HFF-Myc (cell line): ENCODE measurements at places on chromosomes 1 and 21.

GRCh38 chr1:206106328-206107167 lies 10.6 kb downstream of the AVPR1B start:
- DNase-seq: peak; percentile 61

DNA sequence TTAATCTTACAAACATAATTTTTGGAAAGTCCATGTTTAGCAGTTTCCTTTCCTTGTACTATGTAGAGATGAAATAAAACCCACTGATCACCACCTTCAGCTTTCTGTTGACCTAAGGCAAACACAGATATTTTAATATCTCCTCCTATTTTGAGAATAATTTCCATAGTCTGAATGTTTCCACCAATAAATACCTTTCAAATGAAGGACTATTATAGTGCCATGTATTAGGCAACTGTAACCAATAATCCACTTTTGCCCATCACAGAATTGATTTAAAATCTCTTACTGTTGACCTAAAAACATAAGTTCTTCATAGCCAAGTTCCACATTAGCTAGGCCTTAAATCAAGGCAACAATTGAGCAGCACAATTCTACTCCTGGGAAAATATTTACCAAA lies 1.8 kb downstream of the CDC42BPA start:
- DNase-seq: no peak

DNA sequence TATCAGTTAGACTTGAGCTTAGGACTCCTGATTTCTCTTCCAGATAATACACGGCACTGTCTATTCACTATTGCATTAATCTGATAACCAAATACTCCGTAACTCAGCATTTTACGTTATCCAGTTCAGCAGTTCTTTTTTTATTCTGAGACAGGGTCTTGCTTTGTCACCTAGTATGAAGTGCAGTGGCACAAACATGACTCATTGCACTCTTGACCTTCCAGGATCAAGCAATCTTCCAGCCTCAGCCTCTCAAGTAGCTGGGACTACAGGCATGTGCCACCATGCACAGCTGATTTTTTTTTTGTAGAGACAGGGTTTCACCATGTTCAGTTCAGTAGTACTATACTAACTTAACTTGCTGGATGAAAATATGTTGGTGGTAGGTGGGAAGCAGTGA lies 156.4 kb downstream of the PATJ start:
- no peak for DNase-seq

DNA sequence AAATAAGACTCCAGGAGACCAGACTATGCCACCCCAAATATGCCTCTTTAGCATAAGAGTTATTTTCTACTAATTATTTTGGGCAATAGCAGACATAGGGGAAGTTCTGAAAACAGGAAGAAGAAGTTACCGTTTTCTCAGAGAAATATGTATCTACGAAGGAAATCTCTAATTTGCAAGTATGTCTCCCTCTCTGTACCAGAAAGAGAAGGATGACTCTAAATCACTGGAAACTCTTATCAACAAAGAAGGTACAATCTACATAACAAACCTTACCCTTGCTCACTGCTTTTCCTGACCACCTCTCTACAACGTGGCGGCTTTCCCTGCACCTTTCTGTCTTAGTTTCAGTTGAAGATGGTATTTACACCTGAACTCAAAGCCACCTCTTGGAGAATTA lies 49.0 kb downstream of the OMA1 start:
- no peak for DNase-seq

- DNase-seq: no peak
Observed at GRCh38 chr1:160761886-160762285, 22.8 kb downstream of the SLAMF7 start.

DNA sequence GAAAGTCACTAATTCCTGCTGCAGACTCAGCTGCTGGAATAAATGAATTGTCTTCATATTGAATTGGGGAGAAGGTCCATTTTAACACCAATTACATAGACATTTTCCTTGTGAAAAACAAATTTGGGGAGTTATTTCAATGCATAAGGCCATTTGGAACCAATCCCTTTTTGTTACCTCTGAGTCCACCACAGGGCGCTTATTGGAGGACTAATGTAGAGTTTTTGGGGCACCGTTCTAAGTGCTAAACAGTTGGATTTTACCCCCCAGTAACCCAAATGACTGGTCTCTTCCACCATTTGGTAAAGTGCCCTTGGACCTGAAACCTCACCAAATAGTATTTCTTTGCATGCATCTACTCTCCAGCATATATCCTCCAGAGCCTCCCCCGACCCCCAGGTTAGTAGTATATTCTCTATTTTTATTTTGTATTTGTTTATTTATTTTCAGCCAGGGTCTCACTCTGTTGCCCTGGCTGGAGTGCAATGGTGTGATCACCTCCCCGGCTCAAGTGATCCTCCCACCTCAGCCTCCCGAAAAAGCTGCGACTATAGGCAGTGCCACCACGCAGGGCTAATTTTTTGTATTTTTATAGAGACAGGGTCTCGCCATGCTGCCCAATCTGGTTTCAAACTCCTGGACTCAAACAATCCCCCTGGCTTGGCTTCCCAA lies 1.6 kb downstream of the PRUNE1 start:
- no peak for DNase-seq
